ENCODE measurements at places on chromosomes 4 and X.

GRCh38 chr4:7383266-7383665 lies 51.5 kb downstream of the PSAPL1 start:
- DNase-seq = no peak

DNA sequence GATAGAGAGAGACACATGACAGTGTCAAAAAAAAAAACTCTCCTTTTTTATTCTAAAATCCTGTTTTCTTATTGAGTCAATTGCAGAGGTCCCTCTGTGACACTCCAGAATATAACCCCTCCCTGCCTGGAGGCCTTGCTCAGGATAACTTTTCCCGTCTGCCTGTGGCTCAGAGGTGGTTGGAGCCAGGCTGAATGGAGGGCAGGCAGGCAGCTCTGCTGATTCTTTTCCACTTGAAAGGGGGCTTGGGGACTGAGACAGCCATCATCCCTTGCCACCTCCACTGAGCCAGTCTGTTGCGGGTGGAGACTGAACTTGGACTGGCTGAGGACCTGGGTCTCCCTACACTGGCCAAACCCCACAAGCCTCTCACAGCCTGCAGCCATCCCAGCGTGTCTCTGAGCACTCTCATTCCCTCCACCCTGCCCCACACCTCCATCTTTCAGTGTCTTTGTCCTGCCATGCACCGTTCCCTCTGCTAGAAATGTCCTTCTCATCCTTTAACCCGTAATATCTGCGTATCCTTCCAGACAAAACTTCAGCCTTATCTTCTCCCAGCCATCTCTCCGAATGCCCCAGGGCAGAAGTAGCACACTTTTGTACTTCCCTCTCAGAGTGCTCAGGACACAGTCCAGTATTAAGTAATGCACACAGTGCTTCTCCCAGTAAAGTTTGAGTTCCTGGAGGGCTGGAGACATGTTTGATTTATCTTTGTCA lies 139.9 kb downstream of the CHIC2 start:
- no peak for DNase-seq

- DNase-seq = no peak
Observed at GRCh38 chrX:26146024-26146423, 7.9 kb downstream of the MAGEB18 start.

- no peak for DNase-seq
Observed at GRCh38 chrX:109268340-109268739, 213.5 kb downstream of the GUCY2F start.

GRCh38 chrX:105837232-105837631 lies 14.9 kb downstream of the NRK start:
- no peak for DNase-seq

DNA sequence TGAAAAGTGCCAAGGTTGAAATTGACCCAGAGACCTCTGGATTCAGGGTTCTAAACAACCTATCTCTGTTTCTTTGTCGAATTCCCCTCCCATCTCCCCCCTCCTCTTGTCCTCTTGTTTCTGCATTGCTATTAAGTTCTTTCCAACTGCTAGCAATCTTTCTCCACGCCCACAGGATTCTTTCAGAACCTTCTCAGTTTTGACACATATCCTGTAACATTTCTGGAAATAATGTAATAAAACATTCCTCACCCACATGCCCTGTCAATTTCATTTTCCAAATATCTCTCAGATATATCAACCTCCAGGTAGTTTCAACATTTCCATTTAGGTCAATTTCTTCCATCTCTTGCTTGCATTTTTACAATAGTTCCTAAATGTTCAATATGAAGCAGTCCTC lies 1105.9 kb downstream of the ARAP2 start:
- no peak for DNase-seq

- no peak for DNase-seq
Observed at GRCh38 chrX:103774070-103774642, 2.5 kb upstream of the PLP1 start.

DNA sequence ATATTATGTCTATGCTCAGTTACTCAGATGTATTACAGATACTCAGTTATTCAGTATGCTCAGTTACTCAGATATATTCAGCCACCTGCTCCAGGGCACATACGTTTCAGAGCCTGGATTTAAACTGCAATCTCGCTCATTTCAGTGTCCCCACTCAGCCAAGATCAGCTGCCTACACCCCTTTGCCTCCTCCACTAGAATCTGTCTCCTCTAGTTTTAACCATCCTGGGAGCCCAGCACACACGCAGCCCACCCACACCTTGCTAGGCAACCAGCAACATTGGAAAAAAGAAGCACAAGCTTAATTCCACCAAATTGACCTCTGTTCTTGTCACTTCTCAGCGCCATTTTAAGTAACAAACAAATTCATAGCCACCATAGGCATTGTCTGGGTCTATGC lies 246.2 kb downstream of the QDPR start:
- no peak for DNase-seq

GRCh38 chrX:17833954-17834353 lies 27.1 kb downstream of the RAI2 start:
- DNase-seq = no peak

- no peak for DNase-seq
Observed at GRCh38 chrX:43720082-43720481, 64.0 kb downstream of the MAOA start.

DNA sequence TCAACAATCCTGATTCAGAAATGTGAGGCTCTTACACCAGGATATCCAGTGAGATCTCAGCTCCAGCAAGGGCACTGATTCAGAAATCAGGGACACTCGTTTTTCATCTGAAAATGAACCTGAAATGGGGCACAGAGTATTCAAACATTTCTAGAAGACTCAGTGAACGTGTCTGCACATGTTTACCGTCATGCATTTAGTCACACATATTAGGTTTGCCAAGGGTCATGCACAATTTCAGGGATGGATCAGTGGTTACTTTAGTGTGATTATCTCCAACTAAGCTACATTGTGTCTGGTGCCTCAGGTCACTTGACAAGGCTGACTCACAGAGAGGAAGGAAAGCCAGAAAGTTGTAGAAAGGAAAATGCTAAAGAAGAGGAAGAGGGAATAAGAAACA lies 33.6 kb upstream of the SPANXN2 start:
- DNase-seq = no peak

DNA sequence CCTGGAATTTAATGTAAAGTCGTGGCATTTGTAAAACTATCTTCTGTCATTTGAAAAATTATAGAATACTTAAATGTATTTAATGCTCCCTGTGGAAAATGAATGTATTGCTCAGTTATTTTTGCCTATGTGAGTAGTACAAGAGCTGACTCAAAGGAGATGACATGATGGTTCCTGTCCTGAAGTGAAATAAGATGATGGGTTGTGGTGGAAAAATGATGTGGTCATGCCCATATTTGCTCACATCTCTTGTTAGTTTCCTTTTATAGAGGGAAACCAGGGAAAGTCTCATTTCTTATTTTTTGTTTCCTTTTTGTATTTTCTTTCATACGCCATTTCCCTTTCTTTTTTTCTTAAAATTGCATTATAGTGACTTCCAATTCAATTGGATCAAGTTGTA lies 23.7 kb downstream of the PLS3 start:
- no peak for DNase-seq

- no peak for DNase-seq
Observed at GRCh38 chr4:2866891-2867290, 23.2 kb downstream of the ADD1 start.

GRCh38 chr4:57194068-57194611 lies 84.0 kb upstream of the IGFBP7 start:
- DNase-seq = no peak

All from right lobe of liver (tissue), 6 donors.